Caki2 (cell line): ENCODE measurements at places on chromosomes 6 and 20. TPM values are rescaled to one million over a fixed set of nuclear protein-coding genes. Genes with fewer than 3 reads are reported as not detected.

- DNase-seq: no peak
Measured at GRCh38 chr6:10419749-10420545, 5.1 kb upstream of the TFAP2A start.

GRCh38 chr20:46899621-46900020 lies 5.0 kb downstream of the EYA2 start:
- no peak for DNase-seq

GRCh38 chr6:51844336-51844735 lies 243.1 kb downstream of the PKHD1 start:
- DNase-seq: peak; percentile 84

DNA sequence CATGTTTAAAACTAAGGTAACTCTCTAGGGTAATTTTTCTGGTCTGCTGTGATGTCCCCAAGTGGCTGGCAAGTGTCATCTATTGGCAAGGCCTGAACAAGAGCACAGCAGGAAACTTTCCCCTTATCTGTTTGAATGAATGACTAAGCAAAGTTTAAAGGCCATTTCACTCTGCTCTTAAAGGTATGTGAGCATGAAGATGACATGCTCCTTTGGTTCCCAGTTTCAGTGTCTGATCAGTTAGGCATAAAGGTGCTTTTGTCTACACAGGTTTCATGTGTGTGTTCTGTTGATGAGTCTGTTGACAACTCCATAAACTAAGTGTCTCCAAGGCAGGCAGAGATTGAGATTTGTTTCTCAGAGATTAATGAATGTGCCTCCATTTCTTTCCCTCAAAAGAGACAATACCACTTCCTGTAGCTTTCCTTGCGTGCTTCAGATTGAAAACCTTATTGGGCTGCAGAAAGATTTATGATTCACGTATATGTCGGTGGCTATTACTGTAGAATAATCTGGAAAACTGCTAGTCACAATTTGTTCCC lies 83.9 kb downstream of the MAP3K7 start:
- peak; percentile 56 for DNase-seq

GRCh38 chr6:161446296-161446925 lies 172.6 kb upstream of the AGPAT4 start:
- no peak for DNase-seq

DNA sequence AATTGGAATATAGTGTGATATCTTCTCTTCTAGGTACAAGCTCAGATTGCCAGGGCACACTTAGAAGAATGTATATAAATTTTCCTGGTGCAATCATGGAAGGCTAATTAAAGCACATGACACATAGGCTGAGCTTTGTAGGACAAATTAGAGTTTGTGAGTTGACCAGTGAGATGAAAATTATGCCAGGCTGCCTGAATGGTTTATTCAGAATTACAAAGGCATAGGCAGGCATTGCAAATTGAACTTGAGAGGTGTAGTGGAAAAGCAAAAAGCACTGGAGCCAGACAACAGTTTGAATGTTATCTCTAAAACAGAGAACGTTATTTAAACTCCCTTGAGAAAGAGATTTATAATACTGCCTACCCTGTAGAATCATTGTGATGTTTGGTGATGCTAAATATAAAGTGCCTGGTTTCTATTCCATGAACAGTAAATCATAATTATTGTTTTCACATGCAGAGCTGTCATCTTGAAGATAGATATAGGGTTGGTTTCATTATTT lies 712.1 kb downstream of the TBC1D32 start:
- no peak for DNase-seq

MUC21 gene
- total RNA-seq: not detected in 2 replicates

DNA sequence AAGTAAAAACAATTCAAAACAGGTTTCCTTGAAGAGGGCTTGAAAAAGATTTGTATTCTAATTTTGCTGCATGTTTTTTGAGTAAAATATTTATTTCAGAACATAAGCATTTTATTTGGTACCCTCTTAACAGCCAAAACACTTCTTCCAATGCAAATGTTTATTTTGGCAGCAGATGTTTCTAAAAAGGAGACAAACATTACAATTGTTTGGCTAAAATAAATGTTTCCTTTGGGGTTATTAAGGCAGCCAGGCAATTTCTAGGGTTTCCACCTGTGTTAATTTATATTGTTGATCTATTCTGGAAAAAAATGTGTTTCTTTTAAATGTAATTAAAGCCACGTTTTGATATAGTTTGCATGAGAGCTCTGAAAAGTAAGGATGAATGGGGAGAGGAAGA lies 56.6 kb downstream of the ARID1B start:
- no peak for DNase-seq

- no peak for DNase-seq
Measured at GRCh38 chr20:62958388-62959100, 6.0 kb downstream of the SLC17A9 start.

DNA sequence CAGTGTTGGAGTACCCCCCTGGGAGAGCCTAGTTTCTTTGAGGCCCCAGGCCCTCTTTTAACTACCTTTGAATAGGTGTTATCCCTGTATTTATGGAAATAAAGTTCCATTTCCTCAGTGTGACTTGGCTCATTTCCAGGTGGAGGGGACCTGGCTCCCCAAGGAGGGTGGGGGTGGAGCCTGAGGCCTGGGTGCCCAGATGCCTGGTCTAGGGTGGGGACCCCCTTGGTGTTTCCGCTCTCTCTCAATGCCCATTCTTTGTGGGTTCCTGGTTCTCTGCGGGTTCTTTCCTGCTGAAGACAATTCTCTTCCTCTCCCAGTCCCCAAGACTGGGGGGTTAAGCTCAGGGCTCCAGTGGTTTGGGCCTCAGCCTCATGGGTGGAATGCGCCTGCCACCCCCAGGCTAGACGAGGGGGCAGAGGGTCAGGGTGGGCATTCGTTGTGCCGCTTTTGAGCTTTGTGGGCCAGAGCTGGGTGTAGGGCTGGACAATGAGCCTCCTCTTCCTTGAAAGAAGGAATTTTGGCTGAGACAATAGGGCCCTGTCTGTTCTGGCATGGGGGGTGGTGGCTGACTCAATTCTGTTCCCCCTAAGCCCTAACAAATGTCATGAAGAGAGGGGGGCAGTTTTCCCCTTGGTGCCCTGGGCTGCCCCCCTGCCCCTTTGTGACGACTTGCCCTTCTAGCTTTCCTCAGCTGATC lies 686 bp upstream of the EGFL8 start:
- no peak for DNase-seq

MEI4 gene
- not detected in 2 replicates for total RNA-seq

DNA sequence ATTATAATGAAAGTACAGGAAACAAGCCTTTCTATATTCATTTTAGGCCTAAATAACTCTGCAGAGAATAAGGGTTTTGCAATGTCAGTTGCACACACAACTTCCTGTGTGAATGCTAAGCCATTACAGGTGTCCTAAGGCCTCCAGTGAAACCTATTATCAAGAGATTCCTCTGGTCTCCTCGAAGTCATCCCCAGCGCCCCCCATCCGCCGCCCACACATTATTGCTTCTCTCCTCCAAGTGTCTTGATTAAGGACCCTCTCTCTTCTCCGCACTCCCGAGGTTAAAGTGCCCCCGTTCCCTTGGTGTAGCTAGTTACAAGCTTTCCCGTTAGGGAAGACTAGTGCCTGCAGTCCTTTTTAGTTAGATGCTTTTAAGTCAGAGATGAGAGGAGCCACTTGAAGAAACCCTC lies 1.3 kb downstream of the HIVEP2 start:
- peak; percentile 63 for DNase-seq

RMND1 gene
- 56.2 and 60.8 TPM in 2 replicates for total RNA-seq

- peak; percentile 86 for DNase-seq
Measured at GRCh38 chr20:46215913-46216707, 92.2 kb downstream of the CDH22 start.

SMAP1 gene
- 9.9 and 14.6 TPM in 2 replicates for total RNA-seq

DNA sequence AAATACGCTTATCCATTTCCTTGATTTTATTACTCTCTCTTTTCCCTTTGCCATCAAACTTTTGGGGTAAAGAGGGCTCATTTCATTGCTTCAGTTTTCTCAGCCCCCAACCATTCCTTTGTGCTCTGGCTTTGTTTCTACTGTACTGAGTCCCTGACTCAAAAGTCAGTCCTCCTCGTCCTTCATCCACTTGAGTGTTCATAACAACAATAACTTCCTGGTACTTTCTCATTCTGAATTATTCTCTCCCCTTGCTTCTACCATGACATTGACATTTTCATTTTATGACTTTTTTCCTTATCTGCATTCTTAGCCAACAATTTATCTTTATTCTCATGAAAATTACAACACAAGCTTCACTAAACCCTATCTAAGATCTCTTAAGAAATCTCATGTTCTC lies 911 bp downstream of the ENPP3 start:
- no peak for DNase-seq

GRCh38 chr6:27767851-27768250 lies 144.3 kb downstream of the OR2B2 start:
- no peak for DNase-seq

NEURL2 gene
- total RNA-seq: 3.4 and 5.2 TPM in 2 replicates

WFDC12 gene
- total RNA-seq: not detected in 2 replicates

DNA sequence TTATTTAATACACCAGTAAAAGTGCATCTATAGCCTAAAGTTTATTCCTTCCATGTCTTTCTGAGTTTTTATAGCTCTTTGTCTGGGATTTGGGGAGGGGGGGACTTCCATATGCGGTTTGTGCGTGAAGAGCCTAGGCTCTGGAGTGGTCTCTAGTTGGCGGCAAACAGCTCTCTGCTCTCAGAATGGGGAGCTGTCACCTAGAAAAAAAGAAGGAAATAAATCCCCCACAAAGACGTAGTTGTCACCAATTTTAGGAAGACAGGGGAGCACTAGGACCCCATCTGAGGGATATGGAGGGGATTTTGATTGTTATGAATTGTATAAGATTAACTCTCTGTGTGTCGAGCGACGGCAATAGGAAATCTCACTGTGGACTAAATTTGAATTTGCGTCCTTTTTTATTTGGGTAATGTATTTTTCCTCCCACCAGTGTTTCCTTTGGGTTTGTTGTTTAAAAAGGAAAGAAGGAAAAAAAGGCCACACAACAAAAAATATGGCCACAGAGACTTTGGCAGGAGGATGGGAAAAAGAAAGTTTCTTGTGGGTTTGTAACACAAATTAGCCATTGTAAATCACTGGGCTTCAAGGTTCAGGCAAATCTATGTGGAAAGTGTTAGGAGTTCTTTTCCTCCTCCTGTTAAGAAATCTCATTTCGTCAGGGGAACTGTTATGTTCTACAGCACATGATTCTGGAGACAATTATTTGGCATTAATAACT lies 7.4 kb downstream of the POU3F2 start:
- no peak for DNase-seq

DNA sequence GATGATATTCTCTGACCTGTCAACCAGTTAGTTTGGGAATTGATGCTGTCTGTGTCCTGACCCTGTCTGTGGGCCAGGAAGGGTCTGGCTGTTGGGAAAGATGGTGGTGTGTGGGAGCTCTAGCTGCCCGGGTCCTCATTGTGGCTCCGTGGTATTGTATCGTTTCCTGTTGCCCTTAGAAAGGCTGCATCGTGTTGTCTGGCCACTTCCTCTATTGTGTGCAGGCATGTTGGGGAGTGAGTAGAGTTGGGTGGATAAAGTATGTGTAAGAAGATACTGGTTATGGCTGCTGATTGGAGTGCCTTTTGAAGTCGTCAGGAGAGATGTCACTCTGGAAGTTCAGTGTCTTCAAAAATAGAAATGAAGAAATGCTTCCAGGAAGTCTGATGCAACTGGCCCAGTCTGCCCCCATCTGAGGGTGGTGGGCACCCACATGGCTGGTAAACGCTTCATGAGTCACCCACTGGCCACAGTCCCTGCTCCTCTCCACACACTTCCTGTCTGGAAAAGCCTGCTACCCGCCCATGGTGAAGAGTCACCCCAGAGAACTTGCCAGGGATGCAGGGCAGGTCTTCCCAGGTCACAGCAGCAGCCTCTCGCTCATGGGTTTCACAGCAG lies 27.9 kb downstream of the PPARD start:
- peak; percentile 16 for DNase-seq

DNA sequence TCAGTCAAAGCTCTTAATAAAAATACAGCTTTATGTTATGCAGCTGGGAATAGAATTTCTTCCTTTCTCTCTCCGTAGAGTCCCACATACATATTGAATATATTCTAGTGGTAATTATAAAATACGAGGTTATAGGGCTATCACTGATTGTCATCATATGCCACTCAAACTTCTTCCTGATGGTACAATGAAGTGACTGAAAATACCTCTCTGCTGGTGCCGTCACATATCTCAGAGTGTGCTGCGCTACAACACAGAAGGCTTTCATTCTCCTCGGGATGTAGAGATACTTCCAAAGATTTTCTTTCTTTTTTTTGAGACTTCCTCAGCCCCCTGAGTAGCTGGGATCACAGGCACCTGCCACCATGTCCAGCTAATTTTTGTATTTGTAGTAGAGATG lies 249.9 kb downstream of the BTBD9 start:
- DNase-seq: no peak

BTN1A1 gene
- 0.47 TPM in 1 of 2 replicates, not detected in the other for total RNA-seq

- DNase-seq: no peak
Measured at GRCh38 chr6:149182262-149182661, 135.2 kb upstream of the TAB2 start.

UBD gene
- 5.1 and 6.2 TPM in 2 replicates for total RNA-seq

BEND6 gene
- total RNA-seq: 7.7 and 25.6 TPM in 2 replicates

SIRPB1 gene
- total RNA-seq: 2.1 and 10.4 TPM in 2 replicates

BPIFB1 gene
- total RNA-seq: not detected in 2 replicates

GRCh38 chr6:240151-240550 lies 52.1 kb upstream of the DUSP22 start:
- DNase-seq: no peak

AP5S1 gene
- 18.4 and 31.0 TPM in 2 replicates for total RNA-seq

PTCRA gene
- not detected in 2 replicates for total RNA-seq

OPN5 gene
- not detected in 2 replicates for total RNA-seq

DNA sequence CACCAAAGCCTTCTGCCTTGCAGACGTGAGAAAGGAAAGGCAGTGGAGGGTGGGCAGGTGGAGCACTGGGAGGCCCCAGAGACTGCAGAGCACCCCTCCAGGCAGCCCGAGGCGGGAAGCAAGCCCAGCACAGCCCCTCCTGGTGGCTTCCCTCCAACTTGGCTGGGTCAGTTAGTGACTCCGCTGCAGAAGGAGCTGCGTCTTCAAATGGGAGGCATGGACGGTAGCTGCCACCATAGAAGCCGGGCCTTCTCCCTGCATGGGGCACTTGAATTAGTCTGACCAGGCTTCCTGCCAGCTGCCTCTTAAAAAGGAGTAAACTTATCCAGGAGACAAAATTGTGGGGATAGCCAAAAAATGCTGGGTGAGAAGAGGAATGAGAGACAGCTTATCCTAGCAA lies 88.0 kb upstream of the RPS6KA2 start:
- no peak for DNase-seq

- no peak for DNase-seq
Measured at GRCh38 chr6:40715570-40716403, 128.6 kb upstream of the LRFN2 start.

GRCh38 chr20:18224968-18225568 lies 63.3 kb upstream of the ZNF133 start:
- DNase-seq: peak; percentile 91
